SK-N-SH (cell line): ENCODE measurements at places on chromosomes 16 and 17.

DNA sequence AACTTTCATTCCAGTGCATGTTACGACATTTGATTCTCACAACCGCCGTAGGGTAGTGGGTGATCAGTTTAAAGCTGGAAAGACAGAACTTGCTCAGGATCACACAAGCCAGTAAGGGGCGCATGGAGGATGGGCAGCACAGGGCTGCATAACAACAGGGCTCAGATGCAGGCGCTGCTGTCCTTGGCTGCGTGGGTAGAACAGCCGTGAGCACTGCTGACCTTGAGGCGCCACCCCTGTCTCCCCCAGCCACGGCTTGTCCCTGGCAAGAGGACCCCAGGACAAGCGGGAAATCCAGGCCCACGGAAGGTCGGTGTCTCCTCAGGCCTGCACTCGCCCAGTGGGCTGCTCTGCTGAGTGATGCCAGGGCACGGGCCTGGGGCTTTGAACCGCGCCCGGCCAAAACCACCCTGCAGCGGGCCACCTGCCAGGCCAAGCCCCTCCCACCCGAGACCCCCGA, 84.7 kb downstream of the LMF1 start:
- peak; percentile 57 for DNase-seq

DNA sequence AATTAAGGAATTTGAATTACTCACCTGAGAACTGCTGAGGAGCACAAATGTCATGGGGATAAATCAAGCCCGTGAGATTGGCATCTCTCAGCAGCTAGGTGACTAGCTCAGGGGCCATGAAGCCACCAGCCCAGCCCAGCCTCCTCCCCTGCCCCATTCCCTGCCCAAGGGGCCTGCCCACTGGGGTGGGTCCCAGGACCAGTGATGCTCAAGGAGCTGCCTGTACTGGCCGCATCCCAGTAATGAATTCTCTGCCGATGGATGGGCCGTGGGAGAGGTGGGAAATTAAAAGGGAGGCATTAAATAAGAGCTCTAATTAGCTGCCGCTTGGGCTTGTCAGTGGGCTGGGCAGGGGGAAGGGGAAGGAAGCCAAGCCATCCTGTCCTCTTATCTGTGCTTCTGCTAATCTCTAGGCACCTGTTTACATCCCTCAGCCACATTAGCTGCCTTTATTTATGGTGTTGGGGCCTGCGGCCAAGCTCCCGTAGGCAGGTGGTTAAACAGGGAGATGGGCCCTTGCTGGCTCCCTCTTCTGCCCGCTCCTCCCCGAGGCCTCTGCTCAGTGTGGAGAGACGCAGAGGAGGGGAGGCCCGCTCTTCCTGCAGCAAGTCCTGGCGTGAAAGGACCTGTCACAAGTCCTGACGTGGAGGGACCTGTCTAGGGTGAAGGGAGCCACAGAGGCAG, 48.8 kb downstream of the PIPOX start:
- DNase-seq, result no peak

GRCh38 chr16:11179574-11179973, 76.4 kb downstream of the SOCS1 start:
- DNase-seq, result no peak

- no peak for DNase-seq
Measured at GRCh38 chr17:78062596-78062995, 66.0 kb downstream of the TMC6 start.

DNA sequence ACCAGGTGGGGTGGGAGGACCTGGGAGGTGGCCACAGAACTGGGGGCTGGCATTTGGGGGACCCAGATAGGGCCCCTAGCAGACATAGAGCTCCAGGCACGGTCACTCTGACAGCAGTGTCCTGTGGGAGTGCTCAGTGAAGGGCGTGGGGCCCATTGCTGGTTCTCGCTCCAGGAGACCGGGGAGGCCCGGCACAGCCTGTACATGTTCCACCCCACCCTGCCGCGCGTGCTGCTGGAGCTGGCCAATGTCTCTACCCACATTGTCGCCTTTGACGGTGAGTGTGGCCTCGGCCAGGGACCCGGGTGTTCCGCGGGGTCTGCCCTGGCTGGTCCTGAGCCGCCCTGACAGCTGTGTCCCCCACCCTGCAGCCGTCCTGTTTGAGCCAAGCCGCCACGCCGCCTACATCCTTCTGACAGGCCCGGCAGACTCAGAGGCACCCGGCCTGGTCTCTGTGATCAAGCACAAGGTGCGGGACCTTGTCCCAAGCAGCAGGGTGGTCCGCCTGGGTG, 11.2 kb downstream of the RGS11 start:
- peak; percentile 14 for DNase-seq

DNA sequence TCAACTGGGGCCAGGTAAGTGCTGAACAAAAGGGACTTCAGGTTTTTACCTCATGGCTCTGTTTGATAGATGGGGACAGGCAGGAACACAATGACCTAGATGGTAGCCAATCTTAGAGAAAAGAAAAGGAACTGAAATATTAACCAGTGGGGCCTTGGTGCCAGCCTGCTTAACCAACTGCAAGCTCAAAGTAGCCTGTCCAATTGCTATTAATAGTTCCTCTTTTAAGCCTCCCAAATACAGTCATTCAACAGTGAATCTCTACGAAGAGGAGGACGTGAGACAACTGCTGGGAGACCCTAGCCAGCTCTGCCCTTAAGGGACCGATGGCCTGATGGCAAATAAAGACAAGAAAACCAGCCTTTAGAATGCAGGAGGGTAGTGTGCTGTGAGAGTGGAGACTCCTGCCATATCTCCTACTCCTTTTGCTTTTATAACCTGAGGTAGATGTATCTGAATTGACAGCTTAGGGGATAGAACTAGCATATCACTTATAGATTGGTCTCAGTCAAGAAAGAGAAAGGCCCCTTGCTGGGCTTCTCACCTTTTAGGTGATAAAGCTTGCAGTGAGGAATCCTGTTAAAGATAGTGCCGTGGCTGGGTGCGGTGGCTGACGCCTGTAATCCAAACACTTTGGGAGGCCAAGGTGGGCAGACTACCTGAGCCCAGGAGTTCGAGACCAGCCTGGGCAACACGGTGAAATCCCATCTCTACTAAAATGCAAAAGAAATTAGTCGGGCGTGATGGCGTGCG, 28.3 kb downstream of the ARSG start:
- no peak for DNase-seq

DNA sequence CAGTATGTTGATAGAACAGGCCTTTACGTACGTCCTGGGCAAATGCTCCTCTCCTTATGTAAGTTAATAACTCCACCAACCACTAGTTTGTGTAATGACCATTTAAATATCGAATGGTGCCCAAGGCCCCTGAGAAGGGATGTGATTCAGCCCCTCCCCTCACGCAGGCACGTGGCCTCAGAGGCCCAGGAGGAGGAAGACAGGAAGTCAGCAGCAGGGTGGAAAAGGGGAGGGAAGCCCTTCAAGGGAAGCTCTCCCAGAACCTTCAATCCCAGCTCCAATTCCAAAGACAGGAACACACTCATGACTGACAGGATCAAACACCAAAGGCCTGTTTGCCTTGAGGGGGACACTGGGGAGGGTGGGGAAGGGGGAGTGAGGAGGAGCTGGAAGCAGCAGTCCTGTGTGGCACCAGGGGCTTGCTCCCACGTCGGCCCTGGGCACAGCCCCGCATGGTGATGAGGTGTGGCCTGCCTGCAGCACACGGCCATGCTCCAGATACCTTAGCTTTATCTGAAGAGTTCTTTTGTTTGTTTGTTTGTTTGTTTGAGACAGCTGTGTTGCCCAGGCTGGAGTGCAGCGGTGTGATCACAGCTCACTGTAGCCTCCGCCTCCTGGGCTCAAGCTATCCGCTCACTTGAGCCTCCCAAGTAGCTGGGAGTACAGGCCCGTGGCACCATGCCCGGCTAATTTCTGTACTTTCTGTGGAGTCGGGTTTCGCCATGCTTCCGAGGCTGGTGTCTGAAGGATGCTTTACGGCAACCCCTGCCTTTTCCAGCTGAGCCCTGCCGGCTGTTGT, 105.0 kb downstream of the ZNF778 start:
- DNase-seq, result peak; percentile 72

DNA sequence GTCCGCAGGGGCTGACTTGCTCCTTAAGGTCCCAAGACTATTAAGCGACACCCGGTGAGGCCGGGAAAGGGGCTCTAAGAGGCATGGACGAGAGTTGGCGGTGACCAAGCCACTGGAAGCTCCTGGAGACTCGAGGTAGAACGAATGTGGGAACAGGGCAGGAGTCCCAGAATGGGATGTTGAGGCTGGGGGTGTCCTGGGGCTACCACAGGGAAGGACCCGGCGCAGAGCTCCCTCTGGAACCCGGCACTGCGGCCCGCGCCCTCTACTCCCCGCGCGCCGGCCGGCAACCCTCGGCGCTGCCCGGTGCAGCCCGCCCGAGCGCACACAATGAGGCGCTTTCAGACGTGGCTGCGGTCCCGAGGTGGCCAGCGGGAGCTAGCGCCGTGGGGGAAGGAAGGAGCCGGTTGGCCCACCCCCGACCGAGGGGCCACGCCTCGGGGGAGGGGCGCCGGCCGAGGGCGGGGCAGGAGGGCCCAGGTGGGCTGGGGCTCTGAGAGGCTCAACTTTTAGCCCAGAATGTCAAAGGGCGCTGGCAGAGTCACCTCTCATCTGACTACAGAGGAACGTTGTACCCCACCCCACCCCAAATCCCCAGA, at the start of gene CHST6:
Gene CHST6, minus strand, starts transcription at position 366 of the 599 bp plus-strand sequence. CDS start 15,613 bp downstream, outside the sequence.
- peak; percentile 67 for DNase-seq

DNA sequence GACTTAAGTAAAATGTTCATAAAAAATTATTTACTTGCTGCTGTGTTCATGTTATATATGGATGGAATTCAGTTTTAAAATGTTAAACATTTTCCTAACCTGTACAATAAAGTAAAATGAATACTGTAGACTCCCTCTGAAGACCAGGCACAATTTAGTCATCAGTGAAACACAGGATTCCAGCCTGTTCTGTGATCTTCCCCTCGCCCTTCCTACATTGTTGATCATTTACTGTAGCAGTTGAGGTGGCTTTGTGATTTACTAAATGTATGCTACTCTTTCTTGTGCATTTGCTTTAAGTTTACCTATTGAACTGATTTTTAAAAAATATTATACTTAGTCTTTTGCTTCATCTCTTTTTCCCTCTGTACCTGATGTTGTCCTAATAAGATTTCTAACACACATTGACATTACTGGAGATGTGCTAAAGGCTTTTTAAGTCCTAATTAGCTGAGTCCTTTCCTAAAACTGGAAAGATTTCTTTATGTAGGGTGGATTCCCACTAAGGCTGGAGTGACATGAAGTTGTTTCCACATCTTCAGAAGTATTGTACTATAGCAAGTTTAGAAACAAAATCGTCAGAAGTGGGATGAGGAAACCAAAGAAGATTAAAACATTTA, 38.1 kb downstream of the PHKB start:
- no peak for DNase-seq

DNA sequence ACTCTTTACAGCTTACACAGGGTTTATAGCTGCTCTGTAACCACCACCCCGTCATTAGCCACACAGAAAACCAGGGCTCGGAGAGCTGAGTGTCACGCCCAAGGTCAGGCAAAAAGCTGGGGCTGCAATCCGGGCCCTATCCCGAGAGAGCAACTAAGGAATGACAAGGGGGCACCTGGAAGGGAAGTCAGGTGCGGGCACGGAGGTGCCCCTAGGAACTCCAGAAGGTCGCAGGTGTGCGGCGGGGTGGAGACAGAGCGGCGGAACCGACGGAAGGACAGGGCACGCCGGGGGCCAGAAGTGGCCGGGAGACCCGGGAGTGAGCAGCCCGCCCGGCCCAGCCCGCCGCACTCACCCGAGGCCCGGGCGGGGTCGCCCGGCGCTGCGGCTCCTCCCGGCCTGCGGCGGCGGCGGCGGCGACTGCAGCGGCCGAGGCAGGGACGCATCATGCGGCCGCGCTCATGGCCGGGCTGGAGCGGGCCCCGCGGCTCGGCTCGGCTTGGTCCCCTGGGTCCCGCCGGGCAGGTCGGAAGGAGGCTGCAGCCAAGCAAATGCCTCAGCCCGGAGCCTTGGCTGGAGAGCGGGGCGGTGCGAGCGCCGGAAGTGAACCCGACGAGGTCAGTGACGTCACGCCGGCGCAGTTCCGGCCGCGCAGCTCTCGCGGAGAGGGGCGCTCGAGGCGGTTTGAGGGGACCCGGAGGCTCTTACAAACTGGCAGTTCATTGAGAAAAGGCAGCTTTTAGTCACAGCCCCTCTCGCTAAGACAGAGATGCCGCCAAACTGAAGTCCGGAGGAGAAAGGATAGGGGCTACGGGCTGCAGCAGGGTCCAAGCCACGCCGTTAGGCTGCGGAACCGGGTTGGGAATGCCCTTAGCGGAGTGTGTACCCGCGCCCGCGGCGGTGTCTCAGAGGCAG, at the start of gene ZDHHC7:
Gene ZDHHC7, minus strand, starts transcription at position 605 of the 915 bp plus-strand sequence. CDS start 20,917 bp downstream, outside the sequence.
- DNase-seq, result peak; percentile 96

GRCh38 chr17:82023447-82024241, 539 bp downstream of the LRRC45 start:
- peak; percentile 83 for DNase-seq

GRCh38 chr17:50314456-50315011, 31.4 kb upstream of the XYLT2 start:
- no peak for DNase-seq

DNA sequence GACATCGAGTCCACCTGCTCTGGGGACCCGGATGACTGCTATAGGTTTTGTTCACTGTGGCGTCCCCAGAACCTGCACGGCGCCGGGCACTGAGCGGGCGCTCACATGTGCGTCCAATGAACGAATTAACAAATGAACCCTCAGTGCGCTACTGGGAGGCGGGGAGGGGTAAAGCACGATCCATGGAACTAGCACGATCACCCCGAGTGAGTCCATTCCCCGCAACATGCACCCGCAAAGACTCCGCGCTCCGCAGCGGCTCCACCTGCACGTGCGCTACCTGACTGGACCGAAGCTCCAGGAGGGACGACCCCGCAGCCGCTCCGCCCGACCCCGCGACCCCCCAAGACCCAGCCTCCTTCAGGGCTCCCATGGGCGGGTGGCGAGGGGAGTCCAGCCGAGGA, 491 bp downstream of the TRAP1 start:
- DNase-seq, result peak; percentile 69

- no peak for DNase-seq
Measured at GRCh38 chr17:670286-670685, 44.4 kb downstream of the VPS53 start.

- peak; percentile 40 for DNase-seq
Measured at GRCh38 chr17:69448431-69449102, 34.1 kb downstream of the MAP2K6 start.

DNA sequence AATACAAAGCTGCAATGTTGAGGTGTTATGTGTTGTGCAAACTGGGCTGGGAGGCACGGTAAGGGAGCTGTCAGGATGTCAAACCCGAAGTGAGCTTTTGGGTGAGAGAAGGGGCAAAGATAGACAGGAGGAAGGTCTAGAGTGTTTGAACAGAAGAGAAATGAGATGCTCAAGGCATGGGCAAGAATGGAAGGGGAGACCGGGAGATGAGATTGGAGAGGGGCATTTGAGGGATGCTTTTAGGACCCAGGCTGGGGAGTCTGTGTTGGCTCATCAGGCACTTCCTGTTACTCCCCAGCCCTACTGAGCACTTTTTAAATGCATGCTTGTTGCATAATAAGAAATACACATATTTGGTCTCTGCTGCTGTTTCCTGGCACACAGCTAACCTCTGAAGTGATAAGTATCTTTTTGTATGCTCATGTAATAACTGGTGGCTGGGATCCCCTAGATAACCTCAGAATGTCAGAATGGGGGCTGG, 13.7 kb downstream of the UNC45B start:
- DNase-seq, result no peak
